Fibroblast of skin of left biceps (primary cell): ENCODE measurements at places on chromosomes 7 and 10.

- no peak for DNase-seq
Observed at GRCh38 chr7:124460555-124460954, 305.0 kb downstream of the GPR37 start.

DNA sequence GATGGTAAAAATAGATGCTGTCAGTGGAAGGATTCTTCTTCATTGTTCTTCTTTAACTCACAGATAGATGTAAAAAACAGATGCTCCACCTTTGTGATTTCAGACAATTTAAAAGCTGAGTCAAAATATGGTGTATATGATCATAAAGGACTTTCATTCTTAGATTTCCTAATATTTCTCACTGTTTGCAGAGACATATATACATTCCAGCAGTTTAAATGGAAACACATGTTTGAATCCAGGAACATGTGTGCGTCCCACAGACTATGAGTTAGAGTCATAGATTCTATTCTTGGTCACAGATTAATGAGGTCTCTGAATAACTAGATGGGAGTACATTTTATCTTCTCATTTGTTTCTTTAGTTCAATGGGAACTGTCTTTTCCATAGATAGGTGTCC, 109.6 kb downstream of the BICC1 start:
- peak; percentile 86 for DNase-seq

DNA sequence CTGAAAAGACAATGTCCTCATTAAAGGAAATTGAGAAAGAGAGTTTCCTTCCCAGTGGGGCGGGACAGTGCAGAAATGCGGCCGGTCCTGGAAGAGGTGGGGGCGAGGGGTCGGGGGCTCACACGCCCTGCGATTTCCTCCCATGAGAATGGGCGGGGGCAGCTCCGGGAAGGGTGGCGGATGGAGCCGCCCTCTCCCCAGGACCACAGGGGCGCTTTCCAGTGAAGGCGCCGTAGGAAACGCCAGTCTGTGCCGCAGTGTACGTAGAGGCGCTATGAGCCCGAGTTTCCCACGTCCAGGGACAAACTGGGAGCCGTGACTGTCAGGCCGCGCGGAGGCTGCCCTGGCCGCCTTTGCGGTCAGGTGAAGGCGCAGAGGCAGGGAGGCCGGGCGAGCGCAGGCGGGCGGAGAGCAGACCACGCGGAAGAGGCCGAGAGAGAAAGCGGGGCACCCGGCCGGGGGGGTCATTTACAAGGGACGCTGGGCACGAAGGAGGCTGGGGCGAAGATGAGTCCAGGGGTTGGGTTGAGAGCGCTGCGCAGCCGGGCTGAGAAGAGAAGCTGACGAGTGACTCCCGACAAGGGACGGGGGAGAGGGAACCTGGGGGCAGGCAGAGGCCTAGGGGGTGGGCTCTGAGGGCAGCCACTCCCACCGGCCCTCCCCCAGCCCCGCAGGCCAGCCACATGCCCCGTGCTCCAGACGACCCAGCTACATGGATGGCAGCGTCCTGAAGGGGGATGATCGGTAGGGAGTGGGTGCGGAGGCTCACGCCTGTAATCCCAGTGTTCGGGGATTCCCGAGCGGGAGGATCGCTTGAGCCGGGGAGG, 45.0 kb downstream of the ALOX5 start:
- DNase-seq = no peak

DNA sequence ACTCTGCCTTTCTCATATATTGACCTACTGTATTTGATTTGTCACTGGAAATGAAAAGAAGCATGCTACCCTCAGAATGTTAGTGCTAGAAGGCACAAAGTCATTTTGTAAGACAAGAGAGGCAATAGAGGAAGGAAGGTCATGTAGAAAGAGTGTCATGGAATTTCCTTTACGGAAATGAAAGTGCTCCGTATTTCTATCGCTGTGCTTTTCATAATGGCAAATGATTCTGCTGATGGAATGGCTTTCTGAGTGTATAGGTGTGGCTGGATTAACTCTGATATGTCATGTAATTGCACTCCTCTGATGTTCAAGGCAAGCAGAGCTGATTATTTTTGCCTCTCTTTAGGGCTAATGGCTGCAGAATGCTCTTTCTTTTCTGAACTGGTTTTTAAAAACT, 15.5 kb upstream of the STEAP4 start:
- DNase-seq = no peak

DNA sequence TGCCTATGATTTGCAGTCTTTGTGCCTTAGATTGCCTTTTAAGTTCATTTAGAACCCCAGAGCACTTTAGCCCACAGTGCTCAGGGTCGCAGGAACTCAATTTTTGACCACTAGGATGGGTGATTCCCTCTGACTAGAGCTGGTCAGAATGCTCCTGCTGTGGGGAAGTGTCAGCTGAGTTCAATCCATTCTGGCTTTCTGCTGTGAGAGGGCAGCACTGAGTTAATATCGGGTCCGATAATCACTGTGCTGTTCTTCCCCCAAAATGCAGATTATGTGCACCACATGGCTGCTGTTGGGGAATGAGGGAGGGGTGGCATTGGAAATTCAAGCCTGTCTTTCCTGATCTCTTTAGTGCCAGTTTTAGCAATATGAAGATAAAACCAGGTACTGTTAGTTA, 886.4 kb downstream of the DNAJB9 start:
- DNase-seq = no peak

DNA sequence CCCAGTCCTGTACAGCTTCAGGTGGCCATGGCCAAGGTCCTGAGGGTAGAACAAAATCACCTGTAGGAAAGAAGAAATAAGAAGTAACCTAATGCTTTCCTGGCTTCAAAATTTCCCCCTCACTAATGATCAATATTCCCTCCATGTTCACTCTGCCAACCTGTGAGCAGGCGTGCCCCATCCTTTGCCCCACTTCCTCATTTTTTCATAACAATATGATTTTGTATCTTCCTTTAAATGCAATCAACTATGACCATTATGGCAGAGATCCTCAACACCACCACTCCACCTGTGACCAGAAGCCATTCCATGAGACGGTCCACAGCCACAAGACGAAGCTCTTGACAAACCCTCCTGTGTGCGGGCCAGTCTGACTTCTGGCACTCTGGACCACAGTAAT, 7.0 kb downstream of the MSS51 start:
- DNase-seq = no peak

- DNase-seq = no peak
Observed at GRCh38 chr7:143250199-143250598, 13.0 kb upstream of the GSTK1 start.

DNA sequence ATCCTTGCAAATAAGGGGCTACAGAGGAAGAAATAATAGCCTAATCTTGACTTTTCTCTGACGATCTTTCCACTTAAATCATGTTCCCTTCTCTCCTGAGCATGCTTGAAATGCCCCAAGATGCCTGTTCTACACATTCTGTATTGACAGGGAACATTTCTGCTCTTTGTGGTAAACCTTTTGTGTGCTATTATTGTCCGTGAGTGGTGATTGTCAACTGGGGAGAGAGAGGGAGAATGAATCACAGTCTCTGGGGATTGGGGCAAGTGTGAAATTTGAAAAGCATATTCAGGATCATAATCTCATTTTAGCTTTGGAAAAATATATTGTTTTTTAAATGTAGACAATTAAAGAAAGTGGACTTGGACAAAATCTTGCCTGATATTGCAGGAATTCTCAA, 20.6 kb downstream of the UBTD1 start:
- DNase-seq = no peak

DNA sequence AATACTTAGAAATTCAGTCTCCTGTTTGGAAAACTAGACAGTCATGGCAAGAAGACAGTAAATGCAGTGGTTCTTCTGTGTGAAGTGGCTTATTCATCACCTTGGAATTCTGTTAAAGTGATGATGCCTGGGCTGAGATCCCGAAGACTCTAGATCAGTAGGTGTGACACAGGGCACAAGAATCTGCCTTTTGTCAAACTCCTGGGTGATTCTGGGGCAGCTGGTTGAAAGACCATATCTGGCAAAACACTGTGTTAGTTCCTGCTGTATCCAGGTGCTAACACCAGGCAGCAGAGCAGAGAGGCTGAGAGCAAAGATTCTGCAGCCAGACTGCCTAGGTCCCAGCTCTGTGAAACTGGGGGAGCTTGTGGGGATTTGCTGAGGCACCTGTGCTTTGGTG, 26.5 kb downstream of the MRC1 start:
- DNase-seq = peak; percentile 81

GRCh38 chr7:48681006-48681405, 243.3 kb upstream of the CDC14C start:
- DNase-seq = no peak

GRCh38 chr7:44574287-44574872, 672 bp upstream of the DDX56 start:
- no peak for DNase-seq

- no peak for DNase-seq
Observed at GRCh38 chr7:50660040-50660829, 95.0 kb upstream of the DDC start.

DNA sequence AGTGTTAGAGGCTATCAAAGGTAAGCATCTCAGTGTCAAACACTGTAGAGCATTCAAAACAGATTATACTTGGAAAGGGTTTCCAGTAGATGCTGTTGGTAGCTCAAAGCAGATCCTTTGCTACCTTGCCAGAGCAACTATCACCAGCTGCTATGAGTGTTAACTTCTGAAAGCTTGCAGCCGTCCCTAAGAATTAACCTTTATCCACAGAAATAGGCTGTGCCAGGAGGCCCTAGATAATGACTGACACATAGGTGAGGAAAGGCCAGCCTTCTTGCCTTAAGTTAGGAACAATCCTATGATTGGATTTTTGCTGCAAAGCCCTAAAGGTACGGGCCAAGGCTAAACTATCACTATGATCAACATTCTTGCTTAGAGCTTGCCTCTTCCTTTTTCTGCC, 263.2 kb downstream of the DGKB start:
- DNase-seq = no peak
